Right ventricle myocardium superior (tissue), 1 donor: ENCODE measurements at places on chromosomes 2 and 18.

GRCh38 chr2:121321476-121321875 lies 36.5 kb upstream of the TFCP2L1 start:
- no peak for DNase-seq

- no peak for DNase-seq
Measured at GRCh38 chr2:64620661-64621060, 33.1 kb downstream of the SERTAD2 start.

GRCh38 chr2:160175169-160176134 lies 24.6 kb downstream of the ITGB6 start:
- no peak for DNase-seq

- DNase-seq, result no peak
Measured at GRCh38 chr2:97812931-97813330, 99.6 kb downstream of the ZAP70 start.

GRCh38 chr2:100611079-100612029 lies 48.6 kb downstream of the PDCL3 start:
- DNase-seq, result no peak

DNA sequence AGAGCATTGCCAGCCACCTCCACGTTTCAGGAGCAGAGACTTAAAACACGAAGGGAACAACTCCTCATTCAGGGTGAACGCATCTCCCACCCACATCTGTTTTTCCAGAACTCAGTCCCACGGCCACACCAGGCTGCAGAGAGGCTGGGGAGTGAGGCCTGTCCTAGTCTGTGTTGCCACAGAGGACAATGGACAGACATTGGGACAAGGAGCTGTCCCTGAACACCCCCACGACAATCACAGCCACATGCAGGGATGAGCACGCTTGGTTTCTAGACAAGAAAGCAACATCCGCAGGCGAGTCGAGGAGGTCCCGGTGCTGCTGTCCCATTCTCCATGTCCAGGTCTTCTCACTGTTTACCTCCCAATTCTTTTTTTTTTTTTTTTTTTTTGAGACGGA lies 167.4 kb downstream of the EIPR1 start:
- DNase-seq, result no peak

- no peak for DNase-seq
Measured at GRCh38 chr2:133286326-133286922, 281.8 kb downstream of the NCKAP5 start.

DNA sequence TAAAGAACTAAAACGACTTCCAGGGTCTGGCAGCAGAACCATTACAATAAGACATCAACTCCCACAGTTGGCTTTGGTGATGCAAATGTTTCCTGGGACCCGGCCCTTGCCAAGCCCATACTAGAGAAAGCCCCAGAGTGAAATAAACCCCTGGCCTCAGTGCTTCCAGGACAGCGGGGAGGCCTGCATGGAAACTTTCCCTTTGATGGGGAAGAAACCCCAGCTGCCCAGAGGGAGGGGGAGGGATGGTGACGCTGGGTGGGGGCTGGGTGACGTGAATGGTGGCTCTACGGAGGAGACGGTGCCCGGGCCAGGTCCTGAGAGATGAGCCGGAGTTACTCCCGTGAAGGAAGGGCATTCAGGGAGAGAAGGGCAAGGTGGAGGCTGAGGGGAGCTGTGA lies 27.5 kb downstream of the INHBB start:
- DNase-seq, result peak; percentile 36

- no peak for DNase-seq
Measured at GRCh38 chr2:119746836-119747686, 12.7 kb upstream of the PTPN4 start.

- DNase-seq, result no peak
Measured at GRCh38 chr18:27312853-27313252, 127.7 kb upstream of the CHST9 start.

GRCh38 chr2:225398372-225398771 lies 1.1 kb upstream of the NYAP2 start:
- no peak for DNase-seq

DNA sequence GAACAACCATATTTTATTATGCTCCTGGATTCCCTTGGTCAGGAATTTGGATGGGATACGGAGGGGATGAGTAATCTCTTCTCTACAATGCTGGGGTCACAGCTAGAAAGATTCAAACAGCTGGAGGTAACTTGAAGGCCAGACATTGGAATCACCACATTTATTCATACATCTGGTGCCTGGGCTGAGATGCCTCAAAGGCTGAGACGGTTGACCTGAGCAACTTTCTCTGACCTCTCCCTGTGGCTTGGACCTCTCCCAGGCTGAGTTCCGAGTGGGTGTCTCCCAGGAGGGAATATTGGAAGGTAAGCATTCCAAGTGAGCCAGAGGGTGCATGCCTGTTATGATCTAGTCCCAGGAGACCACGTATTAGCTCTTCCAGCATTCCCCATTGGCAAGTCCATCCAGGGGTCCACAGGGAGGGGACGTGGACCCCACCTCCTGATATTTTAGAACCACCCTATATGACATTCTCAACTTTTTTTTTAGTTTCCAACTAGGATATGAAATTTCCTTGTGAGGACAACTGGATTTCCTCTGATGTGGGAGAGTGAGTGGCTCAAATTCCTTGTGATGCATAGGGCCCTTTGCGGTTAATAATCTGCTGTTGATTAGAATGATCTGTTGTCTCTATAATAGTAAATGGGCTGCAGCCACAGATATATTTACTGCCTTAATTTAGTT lies 101.8 kb downstream of the MRPS9 start:
- no peak for DNase-seq
